ENCODE measurements at places on chromosomes 7 and 10.

DNA sequence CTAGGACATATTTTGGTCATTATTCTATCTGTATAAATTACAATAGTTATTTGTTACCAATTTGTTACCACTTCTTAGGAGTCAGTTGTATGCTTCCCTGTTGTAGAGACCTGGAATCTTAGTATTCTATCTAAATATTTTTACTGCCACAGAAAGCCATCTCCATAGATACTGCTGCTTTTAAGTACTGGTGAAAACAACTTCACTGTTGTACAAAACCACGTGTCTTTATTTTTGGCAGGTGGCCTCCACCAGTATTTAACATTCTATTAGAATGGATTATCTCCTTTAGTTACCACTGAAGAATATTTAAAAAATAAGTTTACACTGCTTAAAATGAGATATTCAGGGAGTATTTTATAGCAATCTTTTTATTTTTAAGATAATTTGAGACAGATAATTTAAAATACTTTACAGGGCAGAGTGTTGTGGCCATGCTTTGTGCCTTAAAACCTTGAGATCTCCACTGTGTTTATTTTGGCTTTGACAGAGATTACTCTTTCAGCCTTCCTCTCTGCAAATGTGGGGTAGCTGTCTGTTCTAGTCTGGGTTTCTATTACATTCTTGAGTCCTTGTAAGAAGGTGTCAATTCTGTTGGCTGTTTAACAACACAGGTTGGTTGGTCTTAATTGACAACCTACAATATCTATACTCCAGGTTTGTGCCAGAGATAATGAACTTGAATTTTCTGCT lies 185.6 kb downstream of the LRRC4 start:
- no peak for DNase-seq

GRCh38 chr7:147869456-147869855 lies 721.1 kb upstream of the C7orf33 start:
- DNase-seq = no peak

DNA sequence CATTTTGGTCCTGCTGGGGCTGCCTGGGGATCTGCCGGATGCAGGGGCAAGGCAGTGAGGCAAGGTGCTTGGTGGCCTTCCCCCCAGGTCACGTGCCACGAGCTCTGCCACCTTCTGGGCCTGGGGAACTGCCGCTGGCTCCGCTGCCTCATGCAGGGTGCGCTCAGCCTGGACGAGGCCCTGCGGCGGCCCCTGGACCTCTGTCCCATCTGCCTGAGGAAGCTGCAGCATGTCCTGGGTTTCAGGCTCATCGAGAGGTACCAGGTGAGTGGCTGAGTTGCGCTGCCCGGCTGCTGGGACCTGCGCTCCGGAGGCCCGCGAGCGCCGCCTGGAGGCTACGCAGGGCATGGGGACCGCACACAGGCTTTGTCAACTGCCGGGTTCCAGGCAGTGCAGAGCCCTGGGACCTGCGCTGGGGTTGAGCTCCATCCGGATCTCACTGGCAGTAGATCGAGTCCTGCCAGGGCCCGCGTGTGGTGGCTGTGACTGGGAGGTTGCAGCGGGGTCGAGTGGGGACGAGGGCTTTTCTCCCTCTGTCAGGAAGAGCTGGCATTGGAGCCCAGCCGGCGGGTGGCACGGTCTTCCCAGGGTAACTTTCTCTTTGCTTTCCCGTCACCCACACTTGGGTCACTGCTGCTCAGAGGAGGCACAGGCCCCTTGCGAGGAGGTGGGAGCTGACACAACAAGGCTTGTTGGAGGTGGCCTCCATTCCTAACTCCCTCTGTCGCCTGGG lies 21.7 kb downstream of the AMZ1 start:
- peak; percentile 67 for DNase-seq

GRCh38 chr7:41886901-41887311 lies 184.0 kb upstream of the INHBA start:
- peak; percentile 92 for DNase-seq

- DNase-seq = no peak
Observed at GRCh38 chr7:55202150-55202913, 162.8 kb upstream of the LANCL2 start.

DNA sequence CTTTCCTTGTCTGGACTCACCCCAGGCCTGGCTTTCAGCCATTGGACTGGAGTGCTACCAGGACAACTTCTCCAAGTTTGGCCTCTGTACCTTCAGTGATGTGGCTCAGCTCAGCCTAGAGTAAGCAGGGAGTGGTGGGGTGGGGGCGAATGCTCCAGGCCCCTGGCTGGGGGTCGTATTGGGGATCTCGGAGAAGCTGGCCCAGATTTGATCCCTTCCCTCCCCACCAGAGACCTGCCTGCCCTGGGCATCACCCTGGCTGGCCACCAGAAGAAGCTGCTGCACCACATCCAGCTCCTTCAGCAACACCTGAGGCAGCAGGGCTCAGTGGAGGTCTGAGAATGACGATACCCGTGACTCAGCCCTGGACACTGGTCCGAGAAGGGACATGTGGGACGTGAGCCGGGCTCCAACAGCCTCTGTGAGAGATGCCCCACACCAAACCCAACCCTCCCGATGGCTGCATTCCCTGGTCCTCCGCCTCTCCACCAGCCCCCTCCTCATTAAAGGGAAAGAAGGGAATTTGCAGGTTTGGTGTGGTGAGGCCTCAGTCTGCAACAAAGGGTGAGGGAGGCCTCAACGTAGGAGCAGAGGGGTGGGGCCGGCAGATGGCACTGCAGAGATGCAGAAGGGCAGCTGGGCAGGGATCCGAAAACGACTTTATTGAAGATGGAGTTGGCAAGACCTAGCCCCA lies 14.8 kb downstream of the TRPV6 start:
- DNase-seq = no peak

GRCh38 chr10:36462194-36462593 lies 663.2 kb upstream of the ANKRD30A start:
- DNase-seq = peak; percentile 27

DNA sequence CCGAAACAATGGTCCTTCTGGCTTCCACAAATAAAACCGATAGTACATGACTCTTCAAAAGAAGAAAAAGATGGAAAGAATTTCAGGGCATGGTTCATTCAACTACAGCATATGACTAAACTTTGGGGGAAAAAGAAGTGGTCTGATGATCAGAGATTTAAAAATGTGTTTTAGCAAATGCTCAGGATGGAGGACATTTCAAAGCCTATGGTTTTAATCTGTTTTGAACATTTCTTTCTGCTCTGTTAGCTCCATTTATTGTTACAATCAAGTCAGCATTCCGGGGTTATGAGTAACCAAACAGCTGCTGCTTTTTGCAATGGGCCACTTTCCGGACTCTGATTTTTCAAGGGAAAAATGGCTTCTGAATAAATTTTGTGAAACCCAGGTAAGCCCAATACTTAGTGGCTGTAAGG lies 142.4 kb downstream of the CUBN start:
- DNase-seq = peak; percentile 57

- DNase-seq = peak; percentile 20
Observed at GRCh38 chr10:125629758-125630376, 53.1 kb downstream of the TEX36 start.

GRCh38 chr10:82943142-82943541 lies 1068.1 kb downstream of the NRG3 start:
- no peak for DNase-seq

GRCh38 chr7:2495418-2496299 lies 19.5 kb upstream of the GRIFIN start:
- no peak for DNase-seq

DNA sequence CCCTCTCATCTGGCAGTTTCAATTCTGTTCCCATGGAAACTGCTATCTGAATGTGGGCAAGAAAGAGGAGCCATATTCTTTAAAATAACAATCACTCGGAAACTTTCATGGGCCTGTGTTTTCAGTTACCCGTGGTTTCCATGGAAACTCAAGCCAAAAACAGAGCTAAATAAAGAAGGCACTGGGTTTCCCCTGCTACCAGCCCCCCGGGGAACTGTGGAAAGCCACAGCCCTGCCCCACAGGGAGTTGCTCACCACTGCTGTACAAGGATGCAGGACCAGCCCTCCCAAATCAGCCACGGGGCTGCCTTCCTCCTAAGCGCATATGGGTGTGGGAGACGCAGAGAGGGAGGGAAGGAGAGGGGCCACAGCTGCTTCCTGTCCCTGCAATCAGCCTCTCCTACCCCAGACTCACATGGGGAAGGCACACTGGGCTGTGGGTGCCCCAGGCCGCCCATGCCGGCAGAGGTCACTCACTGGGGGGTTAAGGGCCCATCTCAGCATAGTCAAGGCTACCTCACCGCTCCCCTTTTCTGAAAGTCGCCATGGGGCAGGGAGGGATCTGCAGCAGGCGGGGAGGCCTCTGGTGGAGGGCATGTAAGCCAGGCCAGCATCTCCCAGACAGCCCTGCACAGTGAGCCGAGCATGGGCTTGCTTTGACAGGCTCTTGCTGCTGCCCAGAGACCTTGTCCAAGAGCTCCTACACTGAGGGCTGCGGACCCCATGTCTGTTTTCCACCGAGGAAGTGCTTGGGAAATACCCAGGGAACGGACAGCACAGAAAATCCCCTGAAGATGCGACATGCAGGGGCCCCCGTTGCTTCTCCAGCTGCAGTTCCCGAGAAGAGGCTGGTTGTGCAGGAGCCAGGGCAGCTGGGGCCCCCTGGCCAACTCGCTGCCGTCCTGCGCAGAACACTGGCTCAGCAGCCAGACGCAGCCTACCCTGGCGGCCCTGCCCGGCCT lies 157.3 kb upstream of the PPP2R2D start:
- no peak for DNase-seq

DNA sequence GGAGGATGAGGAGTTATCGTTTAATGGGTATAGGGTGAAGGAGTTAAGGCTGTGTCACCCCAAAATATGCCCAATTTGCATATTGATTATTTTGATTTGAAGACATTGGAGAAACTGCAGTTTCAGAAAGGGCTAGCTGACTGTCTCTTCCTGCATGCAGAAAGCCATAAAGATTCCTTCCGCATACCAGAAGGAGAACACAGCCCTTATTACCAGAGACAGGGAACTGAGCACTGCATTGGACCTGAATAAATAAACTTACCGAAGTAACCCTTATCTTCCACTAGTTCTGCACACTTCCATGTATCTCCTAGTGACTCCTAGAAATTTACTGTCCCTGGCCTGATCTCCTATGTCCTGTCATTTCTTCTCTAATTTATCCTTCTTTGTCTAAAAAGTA lies 821.9 kb upstream of the AUTS2 start:
- peak; percentile 25 for DNase-seq

GRCh38 chr7:142337054-142338001 lies 79.5 kb upstream of the PRSS58 start:
- DNase-seq = no peak

DNA sequence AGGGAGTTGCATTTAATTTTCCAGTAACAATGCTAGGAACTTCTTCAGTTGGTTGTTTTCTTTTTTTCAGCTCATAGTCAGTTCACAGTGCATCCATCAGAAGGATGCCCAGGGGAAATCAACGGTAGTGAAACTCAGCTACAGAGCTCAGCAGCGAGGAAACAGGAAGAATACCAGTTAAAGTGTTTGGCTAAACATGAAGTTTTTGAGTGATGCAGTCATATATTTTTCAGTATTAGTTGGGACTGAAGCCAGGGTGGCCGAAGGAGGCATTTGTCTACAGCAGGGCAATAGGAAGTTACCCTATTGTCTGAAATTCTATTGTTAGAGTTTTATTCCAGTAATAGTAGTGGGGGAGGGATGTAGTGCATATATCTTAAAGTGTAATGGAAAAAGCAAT lies 45.3 kb upstream of the MALRD1 start:
- no peak for DNase-seq

DNA sequence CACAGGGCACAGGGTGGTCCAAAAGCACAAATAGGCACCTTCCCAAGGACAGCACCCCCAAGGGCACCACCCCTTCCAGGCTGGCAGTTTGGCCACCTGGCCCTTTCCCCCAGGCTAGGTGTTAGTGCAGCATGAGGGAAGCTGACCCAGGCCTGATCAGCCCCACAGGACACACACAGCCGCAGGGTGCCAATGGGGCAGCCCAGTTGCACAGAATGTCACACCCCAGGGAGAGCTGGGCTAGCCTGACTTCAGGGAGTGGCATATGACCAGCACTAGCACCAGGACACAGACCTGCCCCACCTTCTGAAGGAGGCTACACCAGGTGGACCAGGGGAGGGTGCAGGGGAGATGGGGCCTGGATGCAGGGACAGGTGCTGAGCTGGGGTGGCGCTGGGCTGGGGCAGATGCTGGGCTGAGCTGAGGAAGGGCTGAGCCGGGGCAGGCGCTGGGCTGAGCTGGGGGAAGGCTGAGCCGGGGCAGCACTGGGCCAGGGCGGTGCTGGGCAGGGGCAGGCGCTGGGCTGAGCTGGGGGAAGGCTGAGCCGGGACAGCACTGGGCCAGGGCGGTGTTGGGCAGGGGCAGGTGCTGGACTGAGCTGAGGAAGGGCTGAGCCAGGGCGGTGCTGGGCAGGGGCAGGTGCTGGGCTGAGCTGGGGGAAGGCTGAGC lies 3.9 kb upstream of the ADAM8 start:
- DNase-seq = no peak

GRCh38 chr7:141693082-141693481 lies 8.9 kb downstream of the DENND11 start:
- no peak for DNase-seq

GRCh38 chr7:45084336-45084735 lies 4.4 kb downstream of the NACAD start:
- DNase-seq = no peak

GRCh38 chr10:19993714-19994315 lies 177.6 kb downstream of the PLXDC2 start:
- no peak for DNase-seq

- DNase-seq = no peak
Observed at GRCh38 chr10:77877441-77878344, 48.9 kb downstream of the DLG5 start.

DNA sequence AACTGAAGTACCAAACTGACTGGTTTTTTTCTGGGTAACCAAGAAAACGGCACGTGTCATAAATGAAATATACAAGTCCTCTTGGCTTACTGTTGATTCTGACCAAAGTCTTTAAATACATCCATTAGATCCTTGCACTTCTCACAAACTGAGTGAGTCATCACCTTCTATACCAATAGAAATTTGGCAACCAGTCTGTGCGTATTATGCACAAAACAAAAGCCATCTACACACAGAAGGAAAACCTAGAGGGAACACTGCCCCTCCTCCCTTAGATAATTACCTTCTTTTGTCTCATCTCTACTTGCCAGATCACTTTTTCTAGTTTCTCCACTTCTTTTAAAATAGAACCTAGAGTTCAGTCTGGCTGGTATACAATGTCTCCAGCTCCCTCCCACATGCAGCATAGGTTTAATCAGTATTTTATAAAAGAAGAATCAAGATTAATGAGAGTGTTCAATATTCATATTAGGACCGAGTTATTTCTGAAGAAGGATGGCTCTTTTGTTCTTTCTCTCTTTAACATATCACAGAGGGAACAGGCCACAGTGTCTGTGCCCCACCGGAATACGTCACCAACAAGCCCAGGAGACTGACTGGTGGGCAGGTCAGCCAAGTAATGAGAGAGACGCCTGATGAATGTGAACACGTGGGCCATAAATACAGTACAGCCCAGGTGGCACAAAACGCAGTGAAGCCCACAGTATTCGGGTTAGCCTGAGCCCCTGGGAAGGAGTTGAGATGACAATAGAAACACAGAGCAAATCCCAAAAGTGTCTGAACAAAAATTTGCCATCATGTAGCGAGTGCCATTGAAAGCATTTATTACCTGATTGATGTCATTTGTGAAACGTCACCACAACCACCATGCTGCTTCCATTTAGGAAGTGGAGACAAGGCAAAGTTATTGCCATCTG lies 91.3 kb downstream of the KIAA1549 start:
- DNase-seq = no peak

- DNase-seq = peak; percentile 29
Observed at GRCh38 chr7:131328377-131329175, 900 bp downstream of the MKLN1 start.
